Myometrial cell (primary cell): ENCODE measurements at places on chromosomes 7 and 10. TPM values are rescaled to one million over a fixed set of nuclear protein-coding genes. Genes with fewer than 3 reads are reported as not detected.

The STEAP1B gene
- 3.2 and 4.4 TPM in 2 replicates for total RNA-seq

The ITGA8 gene
- total RNA-seq = not detected in 2 replicates

The OR2A42 gene
- not detected in 2 replicates for total RNA-seq

The OGA gene
- 37.2 and 53.2 TPM in 2 replicates for total RNA-seq

The MAGI2 gene
- 1.7 and 1.9 TPM in 2 replicates for total RNA-seq

The NOS3 gene
- total RNA-seq = 8.9 and 11.0 TPM in 2 replicates

The ANK3 gene
- total RNA-seq = 1.1 and 6.1 TPM in 2 replicates

The LRRC18 gene
- total RNA-seq = not detected in 2 replicates

The OR2A7 gene
- total RNA-seq = 0.89 TPM in 1 of 2 replicates, not detected in the other

The TMEM229A gene
- not detected in 2 replicates for total RNA-seq

The OPALIN gene
- not detected in 2 replicates for total RNA-seq

The WDR37 gene
- 15.6 and 23.0 TPM in 2 replicates for total RNA-seq

The C10orf105 gene
- not detected in 2 replicates for total RNA-seq

The PIK3CG gene
- under 0.01 TPM in 1 of 2 replicates, not detected in the other for total RNA-seq

The SHH gene
- not detected in 2 replicates for total RNA-seq

The C7orf57 gene
- total RNA-seq = 0.18 TPM in 1 of 2 replicates, not detected in the other

The CXCL12 gene
- 76.7 and 93.0 TPM in 2 replicates for total RNA-seq

The SRGN gene
- 756 and 876 TPM in 2 replicates for total RNA-seq

The AKR1C4 gene
- not detected in 2 replicates for total RNA-seq

The CPA1 gene
- total RNA-seq = not detected in 2 replicates

The CYP51A1 gene
- total RNA-seq = 230 and 264 TPM in 2 replicates

The KCNIP2 gene
- total RNA-seq = 0.18 TPM in 1 of 2 replicates, not detected in the other

The TDRD1 gene
- 0.35 TPM in 1 of 2 replicates, not detected in the other for total RNA-seq

The CALHM2 gene
- total RNA-seq = 38.6 and 52.5 TPM in 2 replicates

The TMEM26 gene
- under 0.01 and 0.18 TPM in 2 replicates for total RNA-seq

The CALHM3 gene
- not detected in 2 replicates for total RNA-seq

The GPR26 gene
- total RNA-seq = not detected in 2 replicates

The ADRA2A gene
- not detected in 2 replicates for total RNA-seq

The LRRC17 gene
- 104 and 108 TPM in 2 replicates for total RNA-seq

The SMARCD3 gene
- total RNA-seq = 19.0 and 51.0 TPM in 2 replicates

The TAF5 gene
- 2.9 and 5.1 TPM in 2 replicates for total RNA-seq

The EXOSC1 gene
- 55.3 and 83.9 TPM in 2 replicates for total RNA-seq

The IFIT1B gene
- total RNA-seq = not detected in 2 replicates
